Vagina (tissue), 2 donors: ENCODE measurements at places on chromosomes 7 and 10. TPM values are rescaled to one million over a fixed set of nuclear protein-coding genes. Genes with fewer than 3 reads are reported as not detected.

- H3K4me1 ChIP-seq = no peaks in the 10 kb centered on the region
- no peaks in the 10 kb centered on the region for H3K27me3 ChIP-seq
- H3K36me3 ChIP-seq = no peaks in the 10 kb centered on the region
These were observed 617.2 kb downstream of the AUTS2 start for GRCh38 chr7:70215491-70215890.

- no peaks in the 10 kb centered on the region for H3K27me3 ChIP-seq
- no peak overlapping the region for H3K27ac ChIP-seq
- no peaks in the 10 kb centered on the region for H3K4me1 ChIP-seq
- DNase-seq = no peak
- no peaks in the 10 kb centered on the region for H3K36me3 ChIP-seq
These were observed 1180.3 kb downstream of the TYW1 start for GRCh38 chr7:68176974-68177373.

Gene CYP17A1
- total RNA-seq = 43.2 TPM

- DNase-seq = no peak
- peaks cover 33% of the 10 kb centered on the region for H3K4me1 ChIP-seq
- H3K4me3 ChIP-seq = no peak overlapping the region
- no peak overlapping the region for H3K27ac ChIP-seq
- H3K36me3 ChIP-seq = no peaks in the 10 kb centered on the region
These were observed 108.8 kb downstream of the SGMS1 start for GRCh38 chr10:50514995-50515394.

Gene CTAGE6
- 1.7 TPM for total RNA-seq

Gene AKR1C4
- total RNA-seq = not detected

DNA sequence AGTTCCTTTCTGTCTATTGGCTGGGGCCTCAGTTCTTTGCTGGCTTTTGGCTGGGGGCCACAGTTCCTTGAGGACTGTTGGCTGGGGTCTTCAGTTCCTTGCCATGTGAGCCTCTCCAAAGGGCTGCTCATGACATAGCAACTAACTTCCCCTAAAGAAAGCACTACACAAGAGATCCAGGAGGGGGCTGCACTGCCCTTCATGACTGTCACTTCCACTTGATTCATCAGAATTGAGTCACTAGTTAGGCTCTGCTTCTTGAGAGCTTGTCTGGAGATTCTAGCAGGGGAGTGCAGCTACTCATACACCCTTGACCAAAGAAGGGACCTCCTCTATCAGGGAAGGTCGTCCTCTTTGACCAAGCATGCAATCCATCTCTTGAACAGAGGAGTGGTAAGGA is 38.0 kb upstream of the MKX start:
- H3K36me3 ChIP-seq = no peaks in the 10 kb centered on the region
- H3K4me1 ChIP-seq = no peaks in the 10 kb centered on the region
- no peak overlapping the region for H3K4me3 ChIP-seq
- no peaks in the 10 kb centered on the region for H3K27me3 ChIP-seq
- no peak overlapping the region for H3K27ac ChIP-seq

GRCh38 chr7:138350701-138351357 is 109.2 kb upstream of the TRIM24 start:
- DNase-seq = no peak
- no peak overlapping the region for H3K27ac ChIP-seq
- no peaks in the 10 kb centered on the region for H3K36me3 ChIP-seq
- no peak overlapping the region for H3K4me3 ChIP-seq
- no peaks in the 10 kb centered on the region for H3K27me3 ChIP-seq

Gene VIPR2
- total RNA-seq = 11.3 TPM

DNA sequence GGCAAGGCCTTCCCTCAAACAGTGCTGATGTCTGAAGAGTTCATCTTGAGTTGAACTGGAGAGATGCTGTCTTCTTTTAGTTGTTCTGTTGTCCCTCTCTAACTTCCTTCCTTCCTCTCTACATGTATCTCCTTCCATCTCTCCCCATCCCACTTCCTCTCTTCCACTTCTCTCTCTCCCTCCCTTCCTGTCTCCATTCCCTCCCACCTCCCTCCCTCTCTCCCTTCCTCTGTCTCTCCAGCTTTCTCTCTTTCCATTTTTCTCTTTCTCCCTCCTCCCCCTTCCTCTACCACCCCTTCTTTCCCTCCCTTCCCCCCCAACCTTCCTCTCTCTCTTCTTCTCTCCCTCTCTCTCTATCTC is 40.7 kb upstream of the TNS3 start:
- no peaks in the 10 kb centered on the region for H3K36me3 ChIP-seq
- H3K4me1 ChIP-seq = peaks cover 20% of the 10 kb centered on the region
- no peak for DNase-seq
- no peak overlapping the region for H3K4me3 ChIP-seq
- peak overlapping the region; percentile 72 for H3K27ac ChIP-seq

- no peak overlapping the region for H3K4me3 ChIP-seq
- DNase-seq = no peak
- H3K36me3 ChIP-seq = no peaks in the 10 kb centered on the region
- no peak overlapping the region for H3K27ac ChIP-seq
These were observed 31.6 kb downstream of the NCAPG2 start for GRCh38 chr7:158672975-158673374.

Gene TLX1
- not detected for total RNA-seq

DNA sequence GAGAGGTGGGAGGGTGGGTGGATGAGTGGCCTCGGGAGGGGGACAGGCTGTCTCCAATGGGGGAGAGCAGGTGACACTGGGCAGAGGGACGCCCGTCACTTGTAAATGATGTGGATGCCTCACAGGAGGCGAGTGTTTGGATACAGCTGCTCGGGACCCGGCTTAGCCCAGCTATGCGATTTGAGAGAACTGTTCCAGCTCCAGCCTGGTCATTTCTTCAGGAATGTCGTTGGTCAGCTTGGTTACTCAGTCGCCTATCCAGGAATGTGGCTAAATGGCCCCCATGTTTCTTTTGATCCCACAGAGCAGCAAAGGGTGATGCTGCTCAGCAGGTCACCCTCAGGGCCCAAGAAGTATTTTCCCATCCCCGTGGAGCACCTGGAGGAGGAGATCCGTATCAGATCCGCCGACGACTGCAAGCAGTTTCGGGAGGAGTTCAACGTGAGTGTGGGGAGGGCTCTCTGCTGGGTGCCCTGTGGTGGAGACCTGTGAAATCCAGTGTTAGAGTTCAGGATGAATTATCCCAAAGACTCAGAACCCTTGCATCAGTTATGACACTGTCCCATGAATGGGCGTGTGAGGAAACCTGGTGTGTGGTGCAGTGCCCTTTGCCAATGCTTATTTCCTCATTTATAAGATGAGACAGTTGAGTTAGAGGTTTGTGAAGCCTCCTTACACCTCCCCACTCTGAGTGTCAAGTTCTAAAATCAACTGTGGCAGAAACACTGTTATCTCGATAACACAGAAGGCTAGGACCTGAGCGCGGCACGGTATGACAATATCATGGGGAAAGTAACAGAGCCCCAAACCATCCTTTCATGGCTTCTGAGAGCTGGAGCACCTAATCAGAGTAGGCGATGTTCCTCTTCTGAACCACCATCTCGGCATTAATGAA is 76.8 kb downstream of the MKI67 start:
- H3K27me3 ChIP-seq = no peaks in the 10 kb centered on the region
- H3K4me1 ChIP-seq = peaks cover 18% of the 10 kb centered on the region
- DNase-seq = no peak
- no peak overlapping the region for H3K27ac ChIP-seq
- H3K36me3 ChIP-seq = no peaks in the 10 kb centered on the region

GRCh38 chr10:1416456-1417037 is 320.8 kb downstream of the ADARB2 start:
- no peak overlapping the region for H3K27ac ChIP-seq
- H3K4me3 ChIP-seq = no peak overlapping the region
- peaks cover 6% of the 10 kb centered on the region for H3K4me1 ChIP-seq
- H3K27me3 ChIP-seq = no peaks in the 10 kb centered on the region
- DNase-seq = peak; percentile 93

DNA sequence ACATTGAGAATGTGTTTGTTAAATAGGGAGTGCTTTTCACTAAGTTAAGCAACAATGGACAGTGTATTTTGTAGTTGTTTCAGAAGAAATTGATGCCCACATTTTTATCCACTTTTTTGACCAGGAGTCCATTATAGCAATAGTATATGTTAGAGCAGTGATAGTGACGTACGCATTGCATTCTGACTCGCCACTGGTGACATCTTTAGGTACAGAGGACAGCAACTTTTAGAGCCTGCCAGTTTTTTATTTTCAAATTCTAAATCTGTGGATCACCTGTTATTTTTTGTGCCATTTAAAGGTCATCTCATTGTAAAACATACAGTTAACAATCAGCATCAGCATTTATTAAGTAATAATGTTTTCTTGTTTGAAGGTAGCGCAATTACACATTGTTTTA is 1.4 kb downstream of the UBE2D1 start:
- no peak for DNase-seq
- H3K4me1 ChIP-seq = peaks cover 20% of the 10 kb centered on the region
- peak overlapping the region; percentile 97 for H3K4me3 ChIP-seq
- H3K27ac ChIP-seq = no peak overlapping the region

- no peak for DNase-seq
- H3K4me1 ChIP-seq = peaks cover 8% of the 10 kb centered on the region
- no peak overlapping the region for H3K27ac ChIP-seq
- H3K27me3 ChIP-seq = no peaks in the 10 kb centered on the region
These were observed 294.4 kb downstream of the BAMBI start for GRCh38 chr10:28971764-28972163.

DNA sequence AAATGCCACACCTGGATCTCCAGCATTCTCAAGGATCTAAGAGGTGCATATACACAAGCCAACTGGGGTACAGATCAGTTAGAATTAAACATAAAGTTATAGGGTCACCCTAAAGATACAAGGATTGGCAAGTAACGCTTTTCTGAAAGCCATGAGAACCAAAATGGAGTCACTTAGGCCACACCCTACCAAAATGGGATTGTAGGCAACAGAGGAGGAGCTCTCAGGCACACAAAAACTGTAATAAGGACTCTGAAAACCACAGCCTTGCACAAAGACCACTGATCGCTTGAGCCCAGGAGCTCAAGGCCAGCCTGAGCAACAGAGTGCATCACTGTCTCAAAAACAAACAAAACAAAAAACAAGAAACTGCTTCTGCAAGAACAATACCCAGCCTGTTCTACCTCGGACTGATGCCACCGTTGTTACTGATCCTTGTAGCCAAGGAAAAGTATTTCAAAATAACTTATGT is 35.5 kb downstream of the SVOPL start:
- peaks cover 10% of the 10 kb centered on the region for H3K4me1 ChIP-seq
- H3K27ac ChIP-seq = no peak overlapping the region

GRCh38 chr7:7318601-7319000 is 136.3 kb downstream of the C1GALT1 start:
- no peaks in the 10 kb centered on the region for H3K36me3 ChIP-seq
- no peaks in the 10 kb centered on the region for H3K27me3 ChIP-seq
- no peak overlapping the region for H3K27ac ChIP-seq

GRCh38 chr7:131008840-131009711 is 275.1 kb upstream of the KLF14 start:
- no peak for DNase-seq
- H3K27ac ChIP-seq = peak overlapping the region; percentile 41
- H3K4me3 ChIP-seq = no peak overlapping the region
- H3K27me3 ChIP-seq = no peaks in the 10 kb centered on the region
- H3K36me3 ChIP-seq = no peaks in the 10 kb centered on the region

GRCh38 chr7:107960272-107960671 is 42.7 kb downstream of the LAMB1 start:
- H3K4me3 ChIP-seq = no peak overlapping the region
- peaks cover 31% of the 10 kb centered on the region for H3K36me3 ChIP-seq

Gene ANXA11
- total RNA-seq = 101 TPM

- no peaks in the 10 kb centered on the region for H3K27me3 ChIP-seq
- no peak for DNase-seq
- no peak overlapping the region for H3K4me3 ChIP-seq
- H3K27ac ChIP-seq = no peak overlapping the region
- peaks cover 9% of the 10 kb centered on the region for H3K4me1 ChIP-seq
- H3K36me3 ChIP-seq = no peaks in the 10 kb centered on the region
These were observed 26.5 kb downstream of the HDAC9 start for GRCh38 chr7:18521945-18522566.

GRCh38 chr10:125778556-125778955 is 2.9 kb upstream of the MMP21 start:
- H3K4me1 ChIP-seq = no peaks in the 10 kb centered on the region
- no peak overlapping the region for H3K27ac ChIP-seq
- H3K27me3 ChIP-seq = no peaks in the 10 kb centered on the region
- no peaks in the 10 kb centered on the region for H3K36me3 ChIP-seq

DNA sequence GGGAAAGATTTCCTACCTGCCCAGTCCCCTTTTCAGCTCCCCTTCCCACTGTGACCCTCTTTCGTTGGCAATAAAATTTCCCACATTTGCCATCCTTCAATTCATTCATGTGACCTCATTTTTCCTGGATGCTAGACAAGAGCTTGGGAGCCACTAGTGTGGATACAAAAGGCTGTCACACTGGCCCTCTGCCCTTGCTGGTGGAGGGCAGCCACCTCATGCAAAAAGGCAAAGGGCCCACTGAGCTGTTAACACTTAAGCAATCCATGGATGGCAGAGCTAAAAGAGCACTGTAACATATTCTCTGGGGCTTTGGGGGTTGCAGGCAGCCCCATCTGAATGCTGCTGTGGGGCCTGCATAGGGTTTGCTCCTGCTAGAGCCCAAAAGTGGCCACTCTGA is 315.1 kb downstream of the NEBL start:
- H3K27ac ChIP-seq = no peak overlapping the region
- no peaks in the 10 kb centered on the region for H3K27me3 ChIP-seq
- no peak for DNase-seq
- H3K36me3 ChIP-seq = no peaks in the 10 kb centered on the region
- no peaks in the 10 kb centered on the region for H3K4me1 ChIP-seq

DNA sequence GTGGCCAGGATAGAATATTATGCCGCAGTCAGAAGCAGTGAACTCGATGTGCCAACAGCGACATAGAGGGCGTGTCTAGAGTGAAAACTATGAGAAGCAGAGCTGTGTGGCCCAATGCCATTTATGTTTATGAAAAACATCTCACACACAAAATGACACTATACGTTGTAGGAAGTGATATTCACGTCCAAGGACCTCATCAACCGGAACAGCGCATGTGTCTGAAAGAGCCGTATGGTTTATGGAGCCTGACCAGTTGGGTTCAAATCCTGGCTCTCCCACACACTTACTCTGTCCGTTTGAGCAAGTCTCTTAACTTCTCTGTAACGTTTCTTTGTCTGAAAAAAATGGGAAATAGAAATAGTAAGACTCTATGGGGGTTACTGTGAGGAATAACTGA is 20.5 kb downstream of the TAS2R40 start:
- H3K27ac ChIP-seq = no peak overlapping the region
- no peak overlapping the region for H3K4me3 ChIP-seq
- H3K36me3 ChIP-seq = no peaks in the 10 kb centered on the region
- no peak for DNase-seq
- H3K4me1 ChIP-seq = no peaks in the 10 kb centered on the region
- no peaks in the 10 kb centered on the region for H3K27me3 ChIP-seq

DNA sequence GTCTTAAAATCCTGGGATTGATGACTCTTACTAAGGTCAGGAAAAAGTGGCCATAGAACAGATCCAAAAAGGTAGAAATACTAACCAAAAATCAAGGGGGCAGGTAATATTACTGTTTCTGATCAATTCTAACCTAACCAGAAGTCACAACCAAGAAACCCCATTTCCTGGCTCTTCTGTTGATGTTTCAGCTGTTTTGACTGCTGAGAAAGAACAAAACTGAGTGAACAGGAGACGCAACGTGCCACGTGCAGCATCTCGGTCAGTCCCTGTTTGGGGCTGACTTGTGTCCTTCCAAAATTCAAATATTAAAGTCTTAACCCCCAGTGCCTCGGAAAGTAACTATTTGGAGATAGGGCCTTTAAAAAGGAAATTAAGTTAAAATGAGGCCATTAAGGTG is 56.8 kb downstream of the JAZF1 start:
- no peaks in the 10 kb centered on the region for H3K36me3 ChIP-seq
- peak overlapping the region; percentile 81 for H3K27ac ChIP-seq
- no peaks in the 10 kb centered on the region for H3K27me3 ChIP-seq
- H3K4me3 ChIP-seq = no peak overlapping the region
